Activated naive CD4-positive, alpha-beta T cell (primary cell): ENCODE measurements at places on chromosomes 11 and 22.

DNA sequence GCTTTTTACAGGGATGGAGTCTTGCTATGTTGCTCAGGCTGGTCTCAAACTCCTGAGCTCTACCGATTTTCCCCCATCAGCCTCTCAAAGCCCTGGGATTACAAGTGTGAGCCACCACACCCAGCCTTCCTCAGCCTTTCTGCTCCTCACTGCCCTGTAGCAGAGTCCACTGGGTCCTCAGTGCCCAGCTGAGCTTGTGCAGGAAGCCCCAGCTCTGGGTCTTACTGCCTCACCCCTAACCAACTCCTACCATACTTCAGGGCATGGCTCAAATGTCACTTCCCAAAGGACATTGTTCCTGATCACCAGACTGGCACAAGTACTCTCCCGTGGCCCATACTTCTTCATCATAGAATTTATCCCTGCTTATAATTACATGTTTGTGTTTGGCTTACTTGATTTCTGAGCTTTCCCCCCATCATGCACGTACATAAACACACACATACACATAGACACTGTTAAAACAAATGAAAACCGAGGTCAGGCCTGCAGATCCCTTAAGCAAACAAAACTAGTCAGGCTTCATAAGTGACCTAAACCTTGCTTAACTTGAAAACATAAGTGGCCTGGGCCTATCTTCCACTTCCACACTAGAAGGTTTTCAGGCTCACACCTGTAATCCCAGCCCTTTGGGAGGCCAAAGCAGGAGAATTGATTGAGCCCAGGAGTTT, 14.0 kb upstream of the SLC43A3 start:
- no peak for DNase-seq

DNA sequence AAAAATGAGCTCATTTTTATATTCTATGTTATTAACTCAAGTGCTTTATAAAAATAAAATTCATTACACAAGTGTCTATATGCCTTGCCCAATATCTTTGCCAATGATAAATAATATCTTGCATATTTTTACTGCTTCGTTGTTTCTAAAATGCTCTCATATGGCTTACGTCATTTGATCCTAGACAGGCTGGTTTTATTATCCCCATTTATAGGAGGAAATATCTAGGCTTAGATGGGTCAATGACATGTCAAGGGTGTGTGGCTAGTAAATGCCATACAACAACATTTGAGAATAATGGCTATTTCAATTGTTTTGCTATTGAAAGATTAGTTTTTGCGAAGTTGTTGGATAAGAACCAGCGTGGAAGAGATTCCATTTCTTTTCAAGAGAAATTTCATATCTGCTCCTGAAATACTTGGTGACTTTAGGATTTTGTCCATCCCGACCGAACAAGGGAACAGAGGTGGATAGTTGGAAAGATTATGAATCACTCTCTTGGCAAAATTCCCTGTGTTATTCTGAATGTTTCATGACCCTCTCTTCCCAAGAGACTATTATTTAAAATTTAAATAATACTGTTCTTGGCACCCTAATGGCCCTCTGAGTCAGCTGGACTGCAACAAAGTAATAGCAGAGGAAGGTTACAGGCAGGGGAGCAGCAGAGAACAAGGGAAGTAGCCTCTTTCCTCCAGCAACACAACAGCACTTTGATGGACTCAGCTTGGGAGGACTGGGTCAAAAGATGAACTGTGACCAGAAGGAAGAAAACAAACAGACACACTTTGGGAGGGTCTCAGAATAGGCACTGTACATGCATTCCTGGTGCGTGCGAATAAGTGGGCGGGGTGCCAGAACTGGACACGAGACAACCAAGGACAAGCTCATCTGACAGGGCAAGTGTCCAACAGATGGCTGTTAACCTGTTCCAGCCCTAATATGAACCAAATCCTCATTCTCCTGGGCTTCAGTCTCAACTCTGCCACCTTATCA, 94.5 kb downstream of the ME3 start:
- DNase-seq, result no peak

DNA sequence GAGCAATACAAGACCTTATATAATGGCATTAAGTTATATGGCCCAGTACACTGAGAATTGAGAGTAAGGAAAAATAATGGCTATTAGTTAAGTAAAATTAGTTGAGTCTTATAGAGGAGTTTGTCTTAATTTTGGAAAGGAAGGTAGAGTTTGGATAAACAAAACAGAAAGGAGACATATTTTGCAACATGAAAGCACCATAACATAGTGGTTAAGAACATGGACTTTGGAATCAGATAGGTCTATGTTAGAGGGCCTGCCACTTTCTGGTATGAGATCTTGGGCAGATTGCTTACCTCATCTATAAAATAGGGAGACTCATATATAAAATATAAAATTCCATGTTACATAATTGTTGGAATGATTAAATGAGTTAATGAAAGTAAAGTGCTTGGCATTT, 68.9 kb downstream of the CSTPP1 start:
- DNase-seq, result no peak

- DNase-seq, result no peak
These were observed 6.4 kb downstream of the ANO5 start for GRCh38 chr11:22199243-22199642.

DNA sequence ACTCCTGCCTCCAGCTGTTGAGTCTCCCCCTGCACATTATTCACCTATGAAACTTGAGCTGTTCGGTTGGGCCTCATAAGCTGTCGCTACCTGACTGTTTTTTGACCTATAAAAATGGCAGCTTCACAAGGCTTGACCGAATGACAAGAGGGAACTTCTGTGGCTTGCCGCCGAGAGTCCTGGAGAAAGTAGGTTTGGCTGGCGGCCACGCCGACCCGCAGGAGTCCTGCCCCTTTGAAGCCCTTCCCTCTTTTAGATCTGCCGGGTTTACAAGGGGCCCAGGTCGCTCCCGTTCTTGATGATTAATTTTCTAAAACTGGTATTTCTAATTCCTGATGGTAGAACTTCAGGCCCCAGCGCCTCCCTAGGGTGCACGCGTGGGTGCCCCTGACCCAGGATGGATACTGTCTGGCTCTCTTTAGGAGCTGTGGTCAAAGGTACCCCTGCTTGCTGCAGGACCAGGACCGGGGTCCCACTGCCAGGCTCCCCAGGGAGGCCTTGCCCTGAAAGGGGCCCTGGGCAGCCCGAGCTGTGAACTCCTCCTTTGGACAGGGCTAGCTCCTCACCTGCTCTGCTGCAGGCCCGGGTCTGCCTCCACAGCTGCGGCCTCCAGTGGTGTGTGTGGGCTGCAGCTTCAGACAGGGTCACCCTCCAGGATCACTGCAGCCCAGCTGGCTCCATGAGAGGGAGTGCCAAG, 171.8 kb downstream of the CTTN start:
- DNase-seq, result no peak

GRCh38 chr11:10838881-10839280, 19.0 kb downstream of the ZBED5 start:
- DNase-seq, result no peak

GRCh38 chr11:35158701-35159510, 19.9 kb downstream of the CD44 start:
- no peak for DNase-seq

DNA sequence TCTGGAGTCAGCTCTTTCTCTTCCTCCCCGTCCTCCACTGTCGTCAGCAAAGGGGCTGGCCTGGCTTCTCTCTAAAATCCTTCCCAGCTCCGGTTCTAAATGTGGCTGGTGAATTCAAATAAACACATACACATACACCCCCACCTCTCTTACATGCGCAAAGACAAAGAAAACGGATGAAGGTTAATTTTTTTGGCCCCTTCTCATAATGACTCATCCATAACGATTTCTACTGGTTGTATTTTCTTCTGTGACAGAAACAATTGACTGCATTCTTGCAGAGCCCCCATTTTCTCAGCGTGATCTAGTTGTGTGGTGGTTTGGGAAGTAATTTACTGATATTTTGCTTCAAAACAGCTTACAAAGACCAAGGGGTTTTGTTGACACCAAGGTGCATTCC, 130.0 kb upstream of the NTM start:
- no peak for DNase-seq

GRCh38 chr11:78202733-78203167, 14.0 kb downstream of the USP35 start:
- DNase-seq, result no peak

DNA sequence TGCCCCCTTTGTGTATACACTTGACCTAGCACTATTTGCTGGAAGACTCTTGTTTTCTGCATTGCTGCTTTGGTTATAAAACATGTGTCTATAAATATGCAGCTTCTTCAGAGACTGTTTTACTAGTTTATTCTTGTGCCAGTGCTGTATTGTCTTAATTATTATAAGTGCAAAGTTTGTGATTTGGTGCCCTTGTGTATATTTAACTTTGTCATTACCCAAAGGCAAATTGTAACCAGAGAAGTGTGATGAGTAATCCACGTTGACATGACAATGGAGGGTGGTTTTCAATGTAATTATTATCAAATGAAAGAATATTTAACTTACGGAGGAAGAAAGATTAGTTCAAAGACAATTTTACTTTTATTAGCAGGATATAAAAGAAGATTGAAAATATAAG, 75.0 kb upstream of the PRODH start:
- no peak for DNase-seq

DNA sequence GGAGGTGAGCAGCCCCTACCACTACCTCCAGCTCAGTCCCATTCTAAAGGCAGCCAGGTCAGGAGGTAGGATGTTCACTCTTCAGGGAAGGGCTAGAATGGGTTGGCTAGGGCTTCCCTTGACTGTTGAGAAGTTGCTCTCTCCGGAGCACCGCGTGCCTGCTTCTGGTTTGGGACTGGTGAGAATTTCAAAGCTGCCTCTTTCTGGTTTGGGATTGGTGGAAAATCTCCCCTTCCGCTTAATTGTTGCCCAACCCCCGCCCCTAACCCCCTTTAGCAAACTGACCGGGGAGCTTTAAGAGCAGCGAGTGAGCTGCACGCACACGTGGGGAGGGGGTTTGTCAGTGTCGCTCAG, 686 bp downstream of the USP2 start:
- DNase-seq, result no peak

GRCh38 chr11:720642-721246, 14.7 kb downstream of the EPS8L2 start:
- DNase-seq, result peak; percentile 49

DNA sequence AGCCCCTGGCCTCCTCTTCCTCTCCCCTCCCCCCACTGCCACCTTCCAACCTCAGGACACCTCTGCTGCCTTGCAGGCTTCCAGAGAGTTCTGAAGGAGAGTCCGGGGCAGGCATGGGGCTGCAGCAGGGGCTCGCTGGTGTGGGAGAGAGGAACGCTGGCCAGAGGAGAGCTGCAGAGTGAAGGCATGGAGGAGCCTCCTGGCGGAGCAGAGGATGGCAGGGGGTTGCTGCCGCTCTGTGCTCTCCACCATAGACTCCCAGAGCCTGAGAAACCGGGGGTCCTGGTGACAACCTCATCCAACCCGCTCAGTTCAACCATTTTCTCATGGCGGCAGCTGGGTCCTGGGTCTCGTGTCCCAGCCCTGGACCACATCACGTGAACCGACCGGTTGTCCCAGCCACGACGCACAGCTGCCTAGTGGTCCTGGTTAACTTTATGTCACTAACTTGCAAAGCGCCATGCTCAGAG, 17.5 kb downstream of the MRGPRG start:
- DNase-seq, result no peak

GRCh38 chr11:34425867-34426266, 12.9 kb upstream of the CAT start:
- DNase-seq, result no peak

GRCh38 chr22:41775976-41776375, 24.5 kb upstream of the CCDC134 start:
- no peak for DNase-seq

DNA sequence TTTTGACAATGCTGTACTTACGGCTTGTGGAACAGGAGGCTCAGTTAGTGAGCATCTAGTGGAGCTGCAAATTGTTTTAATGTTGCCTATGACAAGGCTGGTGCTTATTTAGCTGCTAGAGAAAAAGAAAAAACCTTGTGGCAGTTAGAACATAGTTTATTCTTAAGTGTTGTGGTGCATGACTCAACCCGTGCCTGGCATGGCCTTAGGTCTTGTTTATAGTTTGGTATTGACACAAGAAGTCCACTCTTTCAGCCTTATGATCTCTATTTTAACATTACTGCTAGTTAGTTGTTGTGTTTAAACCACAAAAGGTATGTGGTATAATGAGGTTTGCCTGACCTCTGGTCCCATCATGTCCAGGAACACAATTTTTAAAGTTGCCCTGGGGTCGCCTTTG, 744.6 kb downstream of the FAM181B start:
- DNase-seq, result no peak

GRCh38 chr11:100872951-100873740, 186.1 kb downstream of the ARHGAP42 start:
- DNase-seq, result no peak

- DNase-seq, result peak; percentile 20
These were observed 39.6 kb downstream of the BCR start for GRCh38 chr22:23219822-23220484.

DNA sequence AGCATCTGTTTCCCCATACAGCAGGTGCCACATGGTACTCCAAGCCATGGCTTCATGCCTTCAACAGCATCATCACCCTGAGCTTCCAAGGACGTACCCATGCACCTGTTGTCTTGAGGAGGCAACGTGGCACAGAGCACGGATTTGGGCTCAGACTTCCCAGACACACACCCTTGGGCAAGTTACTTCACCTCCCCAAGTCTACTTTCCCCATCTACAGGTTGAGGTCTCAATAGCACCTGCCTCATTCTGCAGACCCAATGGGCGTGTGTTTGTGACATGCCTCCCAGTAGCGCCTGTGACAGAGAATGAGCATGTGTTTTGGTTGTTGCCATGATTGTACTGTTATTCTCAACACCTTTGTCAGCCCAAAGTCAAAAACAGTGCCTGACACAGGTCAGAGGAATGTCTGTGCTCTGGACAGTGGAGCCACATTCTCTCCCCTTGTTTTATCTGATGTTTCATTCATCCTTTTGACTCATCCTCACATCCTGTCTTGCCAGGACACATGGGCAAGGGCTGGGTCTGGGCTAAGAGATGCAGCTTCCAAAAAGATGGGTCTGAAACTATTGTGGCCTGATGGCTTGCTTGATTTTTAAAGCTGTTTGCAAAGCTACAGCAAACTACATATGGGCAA, 53.4 kb upstream of the CCND1 start:
- no peak for DNase-seq

- no peak for DNase-seq
These were observed 836 bp downstream of the SPON1 start for GRCh38 chr11:13963169-13963948.
